ENCODE measurements at places on chromosomes 13 and 19.
A peak's percentile ranks its signal among the peaks of the same experiment; 100 is the strongest.

- DNase-seq = peak; percentile 89
These were observed at the start of gene NDFIP2 for GRCh38 chr13:79480954-79481684. TSS of gene NDFIP2 (plus strand) at chr13:79481155. CDS start at chr13:79481204, 49 bp downstream.

GRCh38 chr19:4896372-4896771 is 6.3 kb downstream of the ARRDC5 start:
- no peak for DNase-seq

GRCh38 chr19:1601613-1602064 is 3.6 kb downstream of the UQCR11 start:
- DNase-seq = no peak

- DNase-seq = peak; percentile 79
These were observed 46.2 kb downstream of the ACTN4 start for GRCh38 chr19:38693380-38694223.

DNA sequence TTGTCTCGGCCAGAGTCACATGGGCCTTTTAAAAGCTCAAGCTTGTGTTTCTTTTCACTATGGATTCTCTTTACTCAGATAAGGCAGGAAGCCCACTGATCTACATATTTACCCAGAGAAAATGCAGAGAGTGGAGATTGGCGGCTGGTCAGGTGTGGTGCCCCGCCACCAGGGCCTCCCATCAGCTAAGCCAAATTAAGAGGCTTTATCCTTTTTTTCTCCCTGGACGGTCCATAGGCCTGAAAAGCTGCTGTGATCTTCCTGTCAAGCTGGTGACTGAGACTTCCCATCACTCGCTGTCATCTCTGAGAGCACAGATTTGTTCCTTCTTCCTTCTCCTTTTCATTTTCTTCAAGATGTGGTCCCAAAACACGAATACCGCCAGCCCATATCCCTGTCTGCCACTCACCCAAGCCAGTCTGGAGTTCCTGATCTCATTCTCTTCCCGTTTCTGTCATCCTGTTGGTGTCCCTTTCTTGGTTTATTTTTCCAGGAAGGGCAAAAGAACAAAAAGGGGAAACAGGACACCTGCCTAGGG is 1.9 kb downstream of the SAFB start:
- DNase-seq = no peak

- DNase-seq = no peak
These were observed 14.2 kb downstream of the HPN start for GRCh38 chr19:35055715-35056179.

GRCh38 chr19:44111910-44112463 is 1.2 kb upstream of the ZNF225 start:
- DNase-seq = peak; percentile 33

DNA sequence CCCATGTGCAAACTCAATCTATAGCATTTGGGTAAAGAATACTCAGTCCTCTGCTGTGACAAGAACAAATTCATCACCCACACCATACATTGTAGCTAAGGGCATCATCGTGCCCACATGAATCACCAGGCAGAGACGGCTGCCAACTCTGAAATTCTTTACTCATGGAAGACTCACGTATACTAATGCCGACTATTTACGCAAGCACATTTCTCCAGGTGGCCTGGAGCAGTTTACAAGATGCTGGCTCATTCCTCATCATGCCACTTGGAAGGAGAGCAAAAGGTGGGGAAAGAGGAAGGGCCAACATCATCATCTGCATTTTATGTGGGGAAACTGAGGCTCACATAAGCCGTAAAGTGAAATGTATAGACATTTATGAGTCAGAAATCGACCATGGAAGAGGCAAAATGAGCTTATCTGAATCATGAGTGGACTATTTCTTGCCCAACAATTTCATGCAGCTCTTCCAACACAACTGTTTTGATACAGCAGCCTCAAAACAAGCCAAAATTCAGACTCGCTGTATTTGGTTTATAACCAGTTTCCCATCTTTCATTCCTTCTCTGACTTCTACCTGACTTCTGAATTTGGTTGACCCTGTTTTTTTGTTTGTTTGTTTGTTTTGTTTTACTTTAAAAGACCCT is 213.9 kb upstream of the SERP2 start:
- DNase-seq = no peak

GRCh38 chr13:94236872-94237271 is 242.6 kb downstream of the DCT start:
- DNase-seq = no peak

- no peak for DNase-seq
These were observed 38.1 kb downstream of the UCHL3 start for GRCh38 chr13:75587679-75588078.

DNA sequence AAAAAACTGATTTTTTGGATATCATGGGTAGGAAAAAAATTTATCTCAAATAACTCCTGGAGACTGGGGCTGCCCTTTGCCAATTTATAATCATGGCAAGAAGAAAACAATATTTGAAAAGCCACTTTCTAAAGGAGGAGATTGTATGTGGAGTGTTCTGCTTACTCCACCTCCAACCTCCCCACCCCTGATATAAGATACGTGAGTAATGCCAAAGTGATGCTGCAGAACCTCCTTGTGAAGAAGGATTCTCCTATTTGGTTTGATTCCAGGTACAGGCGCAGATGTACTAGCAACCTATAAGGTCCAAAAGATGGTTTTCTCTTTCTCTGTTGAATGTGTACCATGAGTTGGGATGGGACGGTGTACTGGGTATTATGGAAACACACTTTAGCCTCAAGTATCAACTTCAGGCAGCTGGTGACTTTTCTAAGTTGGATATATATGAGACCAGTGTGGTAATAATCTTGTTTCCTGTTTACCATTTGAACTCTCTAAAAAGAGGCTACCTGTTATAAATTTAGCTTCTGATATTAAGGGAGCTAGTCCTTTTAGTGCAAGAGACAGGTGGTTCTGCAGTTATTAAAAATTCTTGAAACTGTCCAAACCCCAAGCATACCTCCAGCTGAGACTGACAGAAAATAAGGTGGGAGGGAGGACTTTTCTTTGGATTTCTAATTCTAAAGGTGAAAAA is 724.0 kb upstream of the MIR17HG start:
- no peak for DNase-seq

DNA sequence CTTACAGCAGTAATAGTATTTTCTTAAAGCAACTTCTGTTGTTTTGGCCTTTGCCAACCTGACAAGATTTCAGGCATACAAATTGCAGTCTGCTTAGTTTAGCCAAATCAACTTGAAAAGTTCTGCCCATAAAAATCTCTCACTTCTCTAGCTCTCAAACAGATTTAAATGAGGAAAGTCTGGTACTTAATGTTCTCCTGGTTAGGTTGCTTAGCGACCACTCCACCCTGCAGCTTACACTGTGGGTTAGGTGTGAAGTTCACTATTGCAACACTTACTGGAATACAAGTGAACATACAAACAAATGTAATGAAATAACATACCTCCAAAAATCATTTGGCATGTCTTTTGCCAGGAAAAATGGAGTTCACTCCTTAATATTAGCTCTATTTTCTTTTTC is 178.7 kb upstream of the PCDH9 start:
- DNase-seq = no peak

DNA sequence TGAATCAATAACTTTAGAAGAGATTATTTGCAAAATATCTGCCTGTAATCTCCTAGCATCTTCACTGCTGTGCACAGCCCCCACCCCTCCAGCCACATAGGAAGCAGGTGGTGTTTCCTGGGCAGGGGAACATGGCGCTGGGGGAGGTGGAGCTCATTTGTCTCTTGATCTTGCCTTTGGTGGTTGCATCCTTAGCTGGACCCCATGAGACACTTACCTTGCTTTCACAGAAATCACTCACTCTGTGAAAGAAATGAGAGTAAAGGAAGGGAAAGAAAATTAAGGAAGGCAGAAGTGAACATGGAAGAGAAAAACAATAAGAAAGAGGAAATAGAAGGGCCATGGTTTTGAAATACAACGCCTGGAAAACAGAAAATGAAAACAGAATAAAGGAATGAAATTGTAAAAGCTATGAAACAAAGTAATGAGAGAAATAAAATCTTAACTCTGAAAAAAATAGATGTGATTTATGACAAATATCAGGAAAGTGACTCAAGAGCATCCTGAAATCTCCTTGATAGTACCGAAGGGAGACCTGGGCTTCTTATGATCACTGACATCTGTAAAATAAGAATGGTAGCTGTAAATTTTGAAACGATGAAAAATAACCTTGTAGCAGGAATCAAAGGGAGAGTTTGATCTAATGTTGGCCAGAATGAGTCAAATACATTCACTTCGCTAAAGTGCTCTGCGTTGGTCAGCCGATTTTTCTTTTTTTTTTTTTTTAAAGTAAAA is 17.2 kb upstream of the RNASEH2B start:
- no peak for DNase-seq

- DNase-seq = no peak
These were observed 216.4 kb downstream of the KLF5 start for GRCh38 chr13:73275163-73275562.

- DNase-seq = peak; percentile 54
These were observed 516.3 kb upstream of the HTR2A start for GRCh38 chr13:47413112-47413511.

GRCh38 chr13:32010136-32010535 is 21.4 kb upstream of the FRY start:
- DNase-seq = peak; percentile 53

All from GM03348 (cell line).